ENCODE measurements at places on chromosomes 3 and 15.

- no peak for DNase-seq
Observed at GRCh38 chr3:69423463-69424155, 37.7 kb upstream of the FRMD4B start.

DNA sequence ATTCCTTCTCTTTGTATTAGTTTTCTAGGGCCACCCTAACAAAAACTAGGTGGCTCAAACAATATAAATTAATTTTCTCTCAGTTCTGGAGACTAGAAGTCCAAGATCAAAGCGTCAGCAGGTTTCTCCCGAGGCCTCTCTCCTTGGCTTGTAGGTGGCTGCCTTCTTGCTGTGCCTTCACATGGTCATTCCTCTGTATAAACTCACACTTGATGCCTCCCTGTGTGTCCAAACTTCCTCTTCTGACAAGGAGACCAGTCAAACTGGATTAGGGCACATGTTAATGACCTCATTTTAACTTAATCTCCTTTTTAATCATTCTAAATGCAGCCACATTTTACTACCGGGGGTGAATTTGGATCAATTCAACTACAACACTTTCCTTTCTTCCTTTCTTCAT, 691.1 kb downstream of the DIPK2A start:
- no peak for DNase-seq

GRCh38 chr3:115146032-115146417, 1.1 kb downstream of the ZBTB20 start:
- DNase-seq = peak; percentile 86

- DNase-seq = no peak
Observed at GRCh38 chr3:32571192-32571485, 481 bp upstream of the DYNC1LI1 start.

DNA sequence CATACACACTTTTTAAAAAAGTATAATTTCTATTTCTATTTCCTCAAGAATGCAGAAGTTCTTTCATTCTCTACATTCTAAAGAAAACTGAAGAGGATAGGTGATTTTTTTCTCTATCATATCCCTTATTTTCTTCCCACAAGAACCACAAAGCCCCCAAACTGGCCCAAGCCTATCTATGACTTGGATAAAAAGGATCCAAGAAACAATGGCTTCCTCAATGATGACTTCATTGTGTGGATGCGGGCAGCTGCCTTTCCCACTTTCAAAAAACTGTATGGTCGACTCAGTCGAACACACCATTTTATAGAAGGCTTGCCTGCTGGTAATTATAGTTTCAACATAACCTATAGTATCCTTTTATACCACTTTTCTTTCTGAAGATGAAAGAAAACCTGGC, 52.9 kb upstream of the TBC1D23 start:
- DNase-seq = no peak

- no peak for DNase-seq
Observed at GRCh38 chr3:171792531-171792930, 17.8 kb downstream of the PLD1 start.

GRCh38 chr15:38093931-38094330, 158.7 kb upstream of the SPRED1 start:
- no peak for DNase-seq

GRCh38 chr3:59737241-59737640, 687.4 kb upstream of the CFAP20DC start:
- DNase-seq = no peak

GRCh38 chr3:184582646-184583577, 21.3 kb downstream of the EPHB3 start:
- DNase-seq = no peak

- no peak for DNase-seq
Observed at GRCh38 chr15:46278062-46278461, 643.2 kb downstream of the SQOR start.

All from body of pancreas (tissue), 4 donors.